ENCODE measurements at places on chromosomes 3 and 15.

GRCh38 chr3:33786565-33787327, 11.7 kb upstream of the PDCD6IP start:
- no peak for DNase-seq

GRCh38 chr15:31211353-31211752, 109.8 kb upstream of the TRPM1 start:
- DNase-seq: no peak

DNA sequence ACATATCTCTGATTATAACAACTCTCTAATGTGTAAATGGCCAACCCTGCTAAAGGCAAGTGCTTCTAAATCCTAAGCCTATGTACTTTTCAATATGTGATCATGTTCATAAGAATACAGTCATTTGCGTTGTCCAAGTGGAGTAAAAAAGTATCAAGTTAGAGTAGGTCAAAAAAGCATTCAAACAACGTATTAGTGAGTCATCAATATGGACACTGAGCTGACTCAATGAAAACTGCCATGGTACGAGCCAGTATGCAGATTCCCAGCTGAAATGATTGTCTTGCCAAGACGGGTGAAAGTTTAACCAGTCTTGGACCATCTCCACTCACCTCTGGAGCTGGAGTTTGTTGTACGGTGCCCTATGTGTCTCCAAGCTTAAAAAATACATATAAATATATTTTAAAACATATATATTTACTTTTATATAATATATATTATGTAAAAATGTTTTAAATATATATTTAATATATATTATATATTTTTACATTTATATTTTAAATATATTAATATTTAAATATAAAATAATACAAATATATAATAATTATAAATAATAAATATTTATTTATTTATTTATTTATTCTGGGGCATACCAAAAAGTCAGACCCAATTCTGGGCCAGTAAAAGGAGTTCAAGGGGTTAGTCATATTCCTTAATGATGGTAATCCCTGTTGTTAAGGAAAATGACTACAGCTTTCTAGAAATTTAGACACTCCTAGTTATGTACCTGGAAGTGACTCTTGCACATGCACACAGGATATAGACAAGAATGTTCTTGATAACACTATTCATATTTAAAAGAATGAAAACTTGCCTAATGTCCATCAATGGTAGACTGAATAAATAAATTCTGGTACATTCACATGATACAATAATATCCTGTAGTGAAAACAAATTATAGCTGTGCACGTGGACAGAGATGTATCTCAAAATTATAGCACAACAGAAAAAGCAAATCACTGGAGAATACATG, 27.2 kb downstream of the PLSCR4 start:
- no peak for DNase-seq

GRCh38 chr15:39180030-39180429, 400.8 kb upstream of the THBS1 start:
- no peak for DNase-seq

GRCh38 chr3:52831500-52832301, 1.2 kb upstream of the ITIH4 start:
- peak; percentile 54 for DNase-seq

DNA sequence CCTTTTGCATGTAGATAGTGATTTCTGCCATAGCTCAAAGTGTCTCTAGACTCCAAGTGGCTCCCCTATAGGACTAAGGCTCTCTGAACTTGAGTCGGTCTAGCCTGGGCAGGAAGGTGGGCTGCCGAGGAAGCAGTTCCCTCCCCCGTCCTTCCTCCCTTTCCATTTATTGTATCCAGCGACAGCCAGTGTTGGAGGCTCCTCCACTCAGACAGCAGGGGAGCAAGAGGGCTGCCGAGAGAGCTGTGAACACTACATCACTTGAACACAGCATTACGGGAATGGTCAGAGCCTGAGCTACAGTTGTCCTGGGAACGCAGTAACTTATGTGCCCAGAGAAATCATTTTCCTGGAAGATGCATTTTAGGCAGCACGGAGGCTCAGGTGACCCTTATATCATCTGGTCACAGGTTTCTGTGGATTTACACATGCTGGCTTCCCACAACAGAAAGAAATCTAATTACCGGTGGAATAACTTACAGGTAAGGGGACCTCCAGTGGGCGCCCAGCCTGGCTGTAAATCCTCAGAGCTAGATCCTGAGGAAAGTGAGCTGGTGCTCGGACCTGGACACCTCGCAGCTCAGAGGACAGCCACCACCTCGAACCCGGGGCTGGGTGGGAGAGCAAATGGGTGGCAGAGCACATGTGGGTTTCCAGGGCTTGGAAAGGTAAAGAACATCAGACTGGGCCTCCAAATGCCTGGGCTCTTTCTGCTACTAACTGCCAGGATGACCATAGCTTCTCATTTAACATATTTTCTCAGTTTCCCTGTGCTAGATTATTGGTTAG, 197.1 kb downstream of the UACA start:
- DNase-seq: no peak

GRCh38 chr3:105094588-105094987, 272.1 kb upstream of the ALCAM start:
- no peak for DNase-seq

GRCh38 chr3:72744330-72744729, 103.9 kb downstream of the SHQ1 start:
- DNase-seq: no peak

GRCh38 chr3:117433427-117433826, 723.8 kb downstream of the TUSC7 start:
- DNase-seq: no peak

- DNase-seq: peak; percentile 45
These were observed 48.2 kb upstream of the IGF1R start for GRCh38 chr15:98599909-98600691.

DNA sequence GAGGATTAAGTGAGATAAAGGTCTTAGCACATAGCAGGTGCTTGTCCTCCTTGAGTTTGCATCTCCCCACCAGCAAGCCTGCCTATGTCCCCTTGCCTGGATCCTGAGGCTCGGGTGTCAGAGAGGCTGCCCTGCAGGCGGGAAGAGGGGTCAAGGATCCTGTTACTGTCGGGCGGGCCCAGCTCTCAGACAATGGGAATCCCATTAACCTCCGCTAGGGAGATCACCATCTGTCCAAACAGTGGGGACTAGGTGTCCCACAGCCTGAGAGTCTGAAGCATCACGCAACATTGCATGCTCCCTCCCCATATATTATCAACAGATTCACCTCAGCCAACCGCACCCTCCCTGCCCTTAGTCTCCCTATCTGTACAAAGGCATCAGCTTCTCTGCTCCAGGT, 151.4 kb downstream of the FBLN2 start:
- DNase-seq: no peak

- no peak for DNase-seq
These were observed 181.0 kb downstream of the ZBBX start for GRCh38 chr3:167198949-167199600.

- DNase-seq: peak; percentile 39
These were observed 14.8 kb downstream of the TNK2 start for GRCh38 chr3:195893516-195893915.

- no peak for DNase-seq
These were observed 109.0 kb upstream of the TLE3 start for GRCh38 chr15:70206668-70207067.

- no peak for DNase-seq
These were observed 100.0 kb downstream of the PCCB start for GRCh38 chr3:136350132-136350531.

DNA sequence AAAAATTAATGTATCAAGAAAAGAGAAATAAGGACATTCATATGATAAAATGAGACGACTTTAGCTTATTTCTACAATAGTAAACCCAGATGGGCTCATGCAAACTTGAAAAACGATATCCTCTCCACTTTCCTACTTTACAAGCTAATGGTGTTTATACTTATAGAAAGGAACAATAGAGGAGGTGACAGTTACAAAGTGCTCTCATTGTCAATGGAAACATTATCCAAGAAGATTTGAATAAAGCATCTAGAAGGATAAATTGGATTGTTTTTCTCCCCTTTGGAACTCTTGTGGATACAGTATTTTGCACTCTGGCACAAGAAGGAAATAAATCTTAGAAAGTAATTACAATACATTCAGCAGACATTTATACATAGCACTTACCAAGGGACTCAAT, 20.2 kb upstream of the CCDC66 start:
- no peak for DNase-seq

GRCh38 chr3:159928666-159929065, 60.0 kb upstream of the IL12A start:
- no peak for DNase-seq

- no peak for DNase-seq
These were observed 13.6 kb upstream of the DAG1 start for GRCh38 chr3:49456466-49456865.

GRCh38 chr3:127159543-127159942, 33.4 kb upstream of the PRR23E start:
- DNase-seq: no peak

GRCh38 chr3:68173012-68173634, 518.7 kb upstream of the SUCLG2 start:
- DNase-seq: no peak

DNA sequence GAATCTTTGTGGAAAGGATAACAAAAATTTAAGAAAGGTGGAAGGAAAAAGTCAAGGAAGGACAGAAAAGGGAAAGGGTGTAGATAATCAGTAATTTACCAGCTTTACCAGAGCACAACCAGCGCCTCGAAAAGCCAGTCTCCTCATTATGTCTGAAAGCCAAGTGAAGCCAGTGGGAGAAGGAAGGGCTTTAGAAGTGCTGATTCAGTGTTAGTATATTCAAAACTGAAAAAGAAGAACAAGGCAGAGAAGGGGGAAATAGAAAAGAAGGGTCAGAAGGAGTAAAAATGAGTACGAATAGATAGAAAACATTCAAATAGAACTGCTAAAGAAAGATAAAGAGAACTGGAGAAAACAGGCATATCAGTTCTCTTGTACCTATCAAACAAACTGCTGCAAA, 4.1 kb downstream of the PBRM1 start:
- DNase-seq: no peak

DNA sequence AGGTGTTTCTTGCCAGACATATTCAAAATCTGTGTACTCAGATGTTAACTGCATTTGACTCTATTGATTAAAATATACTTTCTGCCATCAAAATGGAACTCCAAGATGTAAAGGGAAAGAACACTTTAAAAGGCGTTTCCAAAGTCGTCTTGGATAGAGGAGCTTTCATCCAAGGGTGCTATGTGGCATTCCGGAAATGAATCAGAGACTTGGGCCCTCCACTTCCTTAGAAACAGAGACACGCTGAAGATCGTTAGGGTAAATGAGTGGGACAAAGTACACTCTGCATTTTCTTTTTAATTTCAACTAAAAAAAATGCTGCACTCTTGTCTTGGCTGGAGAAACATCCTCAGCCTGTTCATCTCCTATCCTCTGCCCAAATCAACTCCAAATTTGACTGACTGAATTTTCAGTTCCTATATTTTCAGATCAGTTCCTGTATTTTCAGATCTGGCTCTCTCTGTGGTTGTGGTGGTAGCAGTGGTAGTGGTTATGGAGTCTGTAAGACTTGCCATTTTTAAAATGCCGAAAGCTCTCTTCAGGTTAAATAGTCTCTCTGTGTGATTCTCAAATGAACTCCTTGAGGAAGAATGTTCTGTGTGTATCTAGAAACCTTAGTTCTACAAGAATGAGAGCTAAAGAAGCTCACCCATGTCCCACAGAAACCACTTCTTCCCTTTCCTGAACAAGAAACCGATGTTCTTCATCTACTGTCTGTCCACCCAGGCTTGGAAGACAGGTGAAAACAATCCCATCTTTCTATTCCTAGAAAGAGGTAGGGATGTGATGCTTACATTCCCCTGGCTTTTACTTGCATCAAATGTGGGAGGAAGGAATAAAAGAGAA, 156.8 kb upstream of the ICE2 start:
- no peak for DNase-seq

GRCh38 chr3:178169421-178169820, 366.8 kb upstream of the KCNMB2 start:
- DNase-seq: no peak

DNA sequence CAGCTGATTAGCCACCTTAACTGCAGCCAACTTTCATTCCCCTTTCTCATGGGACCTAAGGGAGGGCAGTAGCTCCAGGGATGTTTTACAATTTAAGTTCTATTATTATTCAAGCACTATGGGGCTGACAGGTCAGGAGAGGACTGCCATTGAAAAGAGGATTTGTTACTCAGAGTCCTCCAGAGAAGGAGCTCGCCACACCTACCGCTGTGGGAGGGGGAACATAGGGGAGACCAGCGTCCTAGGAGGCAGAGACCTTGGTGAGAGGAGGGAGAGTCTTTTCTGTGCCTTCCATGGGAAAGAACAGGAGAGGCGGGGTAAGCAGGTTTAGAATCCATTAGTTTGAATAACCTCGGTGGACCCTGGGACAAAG, 14.4 kb downstream of the ATP10A start:
- DNase-seq: no peak

- DNase-seq: no peak
These were observed 30.6 kb downstream of the MB21D2 start for GRCh38 chr3:192887047-192887446.

GRCh38 chr3:189353318-189353965, 181.7 kb downstream of the TPRG1 start:
- no peak for DNase-seq

DNA sequence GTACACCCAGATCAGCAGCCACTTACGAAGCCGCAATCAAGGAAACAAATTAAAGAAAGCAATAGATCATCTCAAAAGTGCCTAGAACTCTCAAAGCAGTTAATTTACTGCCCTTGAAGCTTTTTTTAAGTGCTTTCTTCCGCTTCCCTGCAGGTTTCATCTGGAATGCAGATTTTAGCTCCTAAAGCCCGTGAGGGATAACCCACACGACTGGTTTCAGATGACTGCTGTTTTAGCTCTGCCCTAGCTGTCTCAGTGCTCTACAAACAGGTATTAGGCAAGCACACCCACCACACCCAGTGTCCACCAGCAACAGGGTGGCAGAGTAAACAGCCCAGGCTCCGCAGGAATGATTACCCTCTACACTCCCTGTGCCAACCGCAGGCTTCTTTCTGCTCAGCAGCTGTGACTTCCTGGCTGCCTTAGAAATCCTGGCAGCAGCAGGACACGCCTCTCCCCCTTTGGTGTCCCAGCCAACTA, 126.0 kb downstream of the FMN1 start:
- peak; percentile 56 for DNase-seq

DNA sequence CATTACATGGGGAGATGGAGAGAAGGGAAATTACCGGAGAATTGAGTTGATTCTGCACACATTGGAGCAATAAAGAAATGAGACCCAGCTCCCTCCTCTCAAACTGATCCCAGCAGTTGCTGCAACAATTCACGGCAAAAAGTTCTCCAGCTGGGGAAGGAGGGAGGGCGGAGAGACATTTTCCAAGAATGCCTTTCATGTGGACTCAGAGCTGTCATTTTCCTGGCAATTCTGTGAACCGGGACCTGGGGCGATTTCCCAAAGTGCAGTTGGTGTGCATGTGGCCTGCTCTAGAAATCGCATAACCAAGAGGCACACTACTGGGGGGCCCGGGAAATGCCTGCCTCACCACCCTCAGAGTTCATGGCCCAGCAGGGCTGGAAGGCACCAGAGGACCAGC, 48.7 kb upstream of the IREB2 start:
- DNase-seq: no peak

- peak; percentile 73 for DNase-seq
These were observed 18.0 kb downstream of the ZNF148 start for GRCh38 chr3:125357032-125357658.
